ENCODE measurements at places on chromosomes 2 and 18.
A peak's percentile ranks its signal among the peaks of the same experiment; 100 is the strongest.

- peak; percentile 50 for DNase-seq
Observed at GRCh38 chr2:218395826-218396687, 3.6 kb upstream of the CTDSP1 start.

- DNase-seq: no peak
Observed at GRCh38 chr2:215847056-215847455, 166.3 kb downstream of the MREG start.

DNA sequence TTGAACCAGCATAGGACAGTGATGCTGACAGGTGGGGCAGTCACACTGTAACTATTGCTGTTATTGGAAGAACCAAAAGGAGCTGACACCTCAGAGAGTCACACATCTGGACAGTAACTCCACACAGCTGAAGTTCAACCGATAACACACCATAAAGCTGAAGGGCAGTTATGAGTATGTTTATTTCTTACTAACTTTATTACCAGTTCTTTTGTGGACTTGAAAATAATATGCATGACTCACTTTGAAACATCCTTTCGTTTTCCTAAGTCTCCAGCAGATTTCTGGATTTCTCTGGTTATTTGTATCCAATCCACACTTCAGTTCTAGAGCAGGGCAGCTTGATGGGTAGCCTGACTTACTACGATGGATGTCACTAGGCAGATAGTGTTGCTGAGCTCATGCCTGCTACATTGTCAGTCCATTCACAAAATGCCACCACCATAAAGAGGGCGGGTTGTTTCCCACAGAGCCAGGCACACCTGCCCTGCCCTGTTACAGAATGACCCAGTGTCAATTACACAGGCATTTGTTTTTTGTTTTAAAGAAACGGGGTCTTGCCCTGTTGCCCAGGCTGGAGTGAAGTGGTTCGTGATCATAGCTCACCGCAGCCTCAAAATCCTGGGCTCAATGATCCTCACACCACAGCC is 8.4 kb upstream of the AGBL5 start:
- no peak for DNase-seq

GRCh38 chr2:207051385-207051965 is 112.2 kb downstream of the CPO start:
- no peak for DNase-seq

- DNase-seq: no peak
Observed at GRCh38 chr2:28251337-28251736, 141.3 kb upstream of the FOSL2 start.

Data from COLO829 (cell line).